ENCODE measurements at places on chromosomes 13 and 19.

GRCh38 chr13:105395041-105395440 lies 1140.4 kb downstream of the EFNB2 start:
- DNase-seq = no peak

GRCh38 chr13:24146961-24147569 lies 13.5 kb upstream of the SPATA13 start:
- DNase-seq = no peak

DNA sequence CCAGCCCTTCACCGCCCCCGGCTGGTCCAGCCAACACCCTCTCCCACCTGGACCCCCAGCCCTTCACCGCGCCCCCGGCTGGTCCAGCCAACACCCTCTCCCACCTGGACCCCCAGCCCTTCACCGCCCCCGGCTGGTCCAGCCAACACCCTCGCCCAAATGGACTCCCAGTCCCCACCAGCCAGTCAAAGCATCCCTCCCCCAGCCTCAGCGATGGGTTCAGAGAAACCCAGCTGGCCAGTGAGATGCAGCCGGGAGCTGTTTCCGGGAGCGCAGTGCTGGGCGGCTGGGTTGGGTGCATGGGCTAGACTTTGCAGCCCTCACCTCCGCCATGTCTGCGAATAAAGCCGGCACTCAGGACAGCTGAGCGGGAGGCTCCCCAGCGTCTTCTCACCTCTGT lies 6.5 kb upstream of the CDC34 start:
- DNase-seq = no peak

DNA sequence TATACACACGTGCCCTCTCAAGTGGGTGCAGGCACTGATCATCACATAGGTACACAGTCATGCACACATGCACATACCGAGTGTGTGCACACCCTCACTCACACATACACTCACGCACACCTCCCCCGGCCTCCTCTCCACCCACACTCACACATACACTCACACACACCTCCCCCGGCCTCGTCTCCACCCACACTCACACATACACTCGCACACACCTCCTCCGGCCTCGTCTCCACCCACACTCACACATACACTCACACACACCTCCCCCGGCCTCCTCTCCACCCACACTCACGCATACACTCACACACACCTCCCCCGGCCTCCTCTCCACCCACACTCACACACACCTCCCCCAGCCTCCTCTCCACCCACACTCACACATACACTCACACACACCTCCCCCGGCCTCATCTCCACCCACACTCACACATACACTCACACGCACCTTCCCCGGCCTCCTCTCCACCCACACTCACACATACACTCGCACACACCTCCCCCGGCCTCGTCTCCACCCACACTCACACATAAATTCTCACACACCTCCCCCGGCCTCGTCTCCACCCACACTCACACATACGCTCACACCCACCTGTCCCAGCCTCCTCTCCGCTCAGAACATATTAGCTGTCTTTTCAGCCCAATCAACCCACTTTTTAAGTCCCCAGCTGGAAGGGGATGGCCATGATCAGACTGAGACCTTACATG lies 105.2 kb upstream of the VSTM2B start:
- DNase-seq = no peak

- no peak for DNase-seq
Observed at GRCh38 chr19:50668416-50668815, 19.2 kb downstream of the C19orf81 start.

DNA sequence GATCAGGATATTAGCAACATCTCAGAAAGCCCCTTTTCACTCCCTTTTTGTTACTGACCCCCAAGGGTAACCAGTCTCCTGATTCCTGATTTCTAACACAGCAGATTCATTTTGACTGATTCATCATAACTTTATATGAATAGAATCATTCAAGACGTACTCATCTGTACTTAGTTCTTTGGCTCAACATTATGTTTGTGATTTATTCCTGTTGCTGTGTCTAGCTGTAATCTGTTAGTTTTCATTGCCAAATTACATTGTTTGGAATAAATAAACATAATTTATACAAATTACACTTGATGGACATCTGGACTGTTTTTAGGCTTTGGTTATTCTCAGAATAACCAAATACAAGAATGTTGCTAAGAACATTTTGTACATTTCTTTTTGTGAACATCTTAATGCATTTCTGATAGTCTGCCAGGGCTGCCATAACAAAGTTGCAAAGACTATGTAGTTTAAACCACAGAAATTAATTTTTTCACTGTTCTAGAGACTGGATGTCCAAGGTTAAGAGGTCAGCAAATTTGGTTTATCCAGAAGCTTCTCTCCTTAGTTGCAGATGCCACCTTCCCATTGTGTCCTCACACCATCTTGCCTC lies 62.8 kb upstream of the EDNRB start:
- DNase-seq = no peak

DNA sequence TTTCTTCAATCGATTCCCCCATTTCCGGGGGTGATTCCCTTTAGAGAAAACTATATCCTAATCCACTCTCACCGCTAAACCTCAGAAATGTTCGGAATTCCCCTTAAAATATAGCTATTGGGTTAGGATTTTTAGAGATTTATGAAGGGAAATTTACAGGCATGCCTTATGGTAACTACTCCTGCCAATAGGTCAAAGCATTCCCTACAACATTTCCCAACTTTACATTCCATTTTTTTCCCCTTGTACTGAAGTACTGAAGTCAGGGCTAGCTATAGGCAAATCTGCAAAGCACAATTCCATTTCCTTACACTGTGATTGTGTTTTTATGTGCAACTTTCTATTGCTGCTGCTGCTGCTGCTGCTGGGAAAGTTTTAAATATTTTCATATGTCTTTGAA lies 2.1 kb downstream of the EDNRB start:
- no peak for DNase-seq

- no peak for DNase-seq
Observed at GRCh38 chr19:11140896-11141295, 14.7 kb downstream of the SPC24 start.

DNA sequence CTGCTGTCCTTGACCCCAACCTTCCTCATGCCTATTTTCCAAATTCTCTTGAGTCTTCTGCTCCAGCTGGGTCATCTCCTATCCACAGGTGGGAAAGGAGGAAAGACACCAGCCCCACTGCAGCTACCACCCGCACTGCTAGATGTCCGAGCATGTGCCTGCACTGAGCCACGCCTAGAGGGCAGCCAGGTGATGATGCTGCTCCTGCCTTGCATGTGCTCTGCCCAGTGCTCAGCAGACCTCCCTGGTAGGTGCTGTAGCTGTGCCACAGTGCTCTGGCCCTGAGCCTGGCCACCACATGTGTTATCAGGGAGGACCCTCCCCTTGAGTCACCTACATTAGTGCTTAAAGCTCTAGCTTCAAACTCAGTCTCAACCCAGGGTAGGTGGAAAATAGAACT lies 6.9 kb upstream of the CYSLTR2 start:
- DNase-seq = no peak

GRCh38 chr13:79799059-79799867 lies 318.3 kb downstream of the NDFIP2 start:
- DNase-seq = no peak

GRCh38 chr13:41231786-41232185 lies 31.6 kb downstream of the MTRF1 start:
- DNase-seq = no peak

- peak; percentile 2 for DNase-seq
Observed at GRCh38 chr13:36858290-36858689, 39.3 kb downstream of the RFXAP start.

DNA sequence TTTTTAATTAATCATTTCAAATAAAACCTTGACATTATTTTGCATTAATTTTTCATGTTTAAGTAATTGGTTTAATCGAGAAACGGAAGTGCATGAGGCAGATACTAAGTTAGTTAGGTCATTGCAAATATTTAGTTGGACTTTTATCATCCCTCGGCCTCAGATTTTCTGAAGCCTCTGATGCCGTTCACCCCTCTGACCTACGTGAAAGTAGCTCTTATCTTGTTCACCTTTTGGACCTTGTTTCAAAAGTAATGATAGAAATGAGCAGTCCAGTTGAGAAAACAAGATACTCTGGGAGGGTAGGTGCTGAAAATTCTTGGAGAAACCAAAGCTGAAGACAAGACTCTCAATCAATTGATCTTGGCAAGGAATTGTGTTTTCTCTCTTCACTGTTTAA lies 23.0 kb downstream of the LAIR2 start:
- no peak for DNase-seq

- no peak for DNase-seq
Observed at GRCh38 chr13:80345771-80346510, 5.0 kb upstream of the SPRY2 start.

GRCh38 chr19:54248016-54248601 lies 5.5 kb upstream of the LILRA6 start:
- no peak for DNase-seq

GRCh38 chr19:16446108-16446723 lies 25.6 kb downstream of the EPS15L1 start:
- no peak for DNase-seq

- DNase-seq = no peak
Observed at GRCh38 chr13:51255556-51255955, 33.4 kb downstream of the FAM124A start.

DNA sequence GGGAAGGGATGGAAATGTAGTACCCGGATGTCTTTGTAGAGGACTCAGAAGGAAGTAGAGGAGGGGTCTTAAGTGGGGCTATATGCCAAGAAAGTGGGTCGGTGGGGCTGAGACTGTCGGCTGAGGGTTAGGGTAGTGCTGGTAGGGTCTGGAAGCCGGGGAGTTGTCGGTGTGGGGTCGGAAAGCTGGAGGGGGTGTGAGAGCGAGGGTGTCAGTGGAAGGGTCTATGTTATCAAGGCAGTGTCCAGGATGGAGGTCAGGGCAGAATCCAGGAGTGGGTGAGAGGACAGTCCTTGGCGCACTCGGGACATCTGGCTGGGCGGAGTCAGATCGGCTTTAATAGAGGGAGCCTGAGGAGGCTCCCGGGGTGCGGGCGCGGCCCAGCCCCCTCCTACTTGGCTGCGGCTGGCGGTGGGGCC lies 1.7 kb downstream of the HSPB6 start:
- no peak for DNase-seq

GRCh38 chr19:46449228-46449627 lies 20.5 kb upstream of the PNMA8C start:
- no peak for DNase-seq

DNA sequence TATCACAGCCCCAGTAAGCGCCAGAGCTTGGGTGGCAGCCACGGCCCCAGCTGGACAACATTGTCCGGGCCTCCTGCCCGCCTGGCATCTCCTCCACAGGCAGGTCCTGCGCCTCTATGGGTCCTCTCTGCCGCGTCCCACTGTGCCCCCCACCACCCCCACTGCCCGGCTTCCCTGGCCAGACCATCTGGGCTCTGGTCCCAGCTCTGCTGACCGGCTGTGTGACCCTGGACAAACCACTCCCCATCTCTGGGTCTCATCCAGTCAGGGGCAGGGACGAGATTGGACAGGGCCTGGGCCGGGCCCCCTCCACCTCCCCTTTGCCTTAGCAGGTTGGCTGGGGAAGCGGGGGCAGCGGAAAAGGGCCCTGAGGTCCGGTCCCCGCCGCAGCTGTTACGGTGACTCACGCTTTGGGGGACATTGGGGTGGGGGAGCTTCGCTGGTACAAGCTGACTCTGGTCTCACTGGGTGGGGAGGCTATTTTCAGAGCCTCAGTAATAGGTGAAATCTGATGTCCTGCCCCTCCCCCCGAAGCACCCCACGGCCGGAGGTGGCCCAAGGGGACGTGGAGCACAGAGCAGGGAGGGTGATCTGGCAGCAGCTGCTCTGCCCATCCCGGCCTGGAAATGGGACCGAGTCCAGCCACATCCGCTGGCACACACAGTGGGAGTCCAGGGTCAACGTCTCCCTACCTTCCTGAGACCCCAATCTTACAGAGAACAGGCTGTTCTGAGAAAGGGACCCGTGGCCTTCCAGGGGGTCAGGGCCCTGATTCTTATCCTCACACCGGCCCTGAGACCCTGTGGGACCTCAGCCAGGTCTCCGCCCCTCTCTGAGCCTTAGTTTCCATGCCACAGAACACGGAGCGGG lies 9.1 kb downstream of the NFIC start:
- DNase-seq = peak; percentile 35

- DNase-seq = peak; percentile 29
Observed at GRCh38 chr19:42185277-42185676, 32.2 kb downstream of the DEDD2 start.

DNA sequence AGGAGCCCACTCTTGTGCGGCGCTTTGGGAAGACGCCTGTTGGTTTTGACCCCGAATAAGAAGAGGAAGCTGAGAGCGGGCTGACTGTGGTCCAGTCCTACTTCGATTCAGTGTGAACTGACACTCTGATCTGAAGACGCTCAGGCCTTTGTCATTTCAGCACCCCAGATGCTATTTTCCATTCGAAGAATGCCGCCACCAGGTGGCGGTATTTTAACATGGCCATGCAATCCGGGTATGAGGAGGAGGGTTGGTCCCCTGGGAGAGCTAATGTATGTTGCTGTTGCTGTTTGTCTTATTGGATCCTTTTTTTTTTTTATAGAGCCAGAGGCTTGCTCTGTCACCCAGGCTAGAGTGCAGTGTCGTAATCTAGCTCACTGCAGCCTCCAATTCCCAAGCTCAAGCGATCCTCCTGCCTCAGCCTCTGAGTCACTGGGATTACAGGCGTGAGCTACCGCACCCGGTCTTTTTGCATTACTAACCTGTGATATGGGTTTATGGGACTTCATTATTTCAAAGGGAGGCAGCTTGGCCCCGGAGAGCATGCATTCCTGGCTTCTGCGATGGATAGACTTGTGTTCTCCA lies 803 bp upstream of the TIMM44 start:
- DNase-seq = peak; percentile 70

- no peak for DNase-seq
Observed at GRCh38 chr19:2549701-2550191, 73.8 kb downstream of the GADD45B start.

DNA sequence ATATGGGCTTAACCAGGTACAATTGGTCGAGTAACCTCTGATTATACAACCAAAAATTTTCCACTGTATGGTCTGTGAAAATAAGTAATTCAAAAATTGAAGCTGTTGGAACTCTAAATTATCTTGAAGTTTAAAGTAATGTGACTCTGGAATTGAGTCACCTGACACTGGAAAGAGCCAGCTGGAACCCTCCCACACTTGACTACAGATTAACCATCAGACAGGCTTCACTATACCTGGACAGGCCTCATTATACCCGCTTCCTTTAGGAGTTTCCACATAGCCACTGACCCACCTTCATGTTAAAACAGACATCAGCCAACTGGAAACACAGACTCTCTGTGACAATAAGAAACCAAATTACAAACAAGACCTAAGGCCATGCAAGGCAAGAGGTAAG lies 1.3 kb downstream of the ZNF433 start:
- no peak for DNase-seq

GRCh38 chr19:6465006-6465405 lies 935 bp downstream of the CRB3 start:
- no peak for DNase-seq

- no peak for DNase-seq
Observed at GRCh38 chr13:44169018-44169911, 204.4 kb upstream of the SERP2 start.

GRCh38 chr13:46963904-46964303 lies 67.1 kb upstream of the HTR2A start:
- no peak for DNase-seq

- DNase-seq = no peak
Observed at GRCh38 chr19:29247872-29248271, 34.9 kb upstream of the UQCRFS1 start.

GRCh38 chr13:52673465-52673864 lies 20.8 kb downstream of the SUGT1 start:
- no peak for DNase-seq

- DNase-seq = no peak
Observed at GRCh38 chr19:52961981-52962380, 700 bp downstream of the ZNF816 start.

GRCh38 chr19:39410017-39410830 lies 2.2 kb upstream of the PLEKHG2 start:
- DNase-seq = no peak

GRCh38 chr19:2041433-2041682 lies 9.7 kb downstream of the MKNK2 start:
- DNase-seq = no peak
